ENCODE measurements at places on chromosomes 5 and 9. TPM values are rescaled to one million over a fixed set of nuclear protein-coding genes. Genes with fewer than 3 reads are reported as not detected.

DNA sequence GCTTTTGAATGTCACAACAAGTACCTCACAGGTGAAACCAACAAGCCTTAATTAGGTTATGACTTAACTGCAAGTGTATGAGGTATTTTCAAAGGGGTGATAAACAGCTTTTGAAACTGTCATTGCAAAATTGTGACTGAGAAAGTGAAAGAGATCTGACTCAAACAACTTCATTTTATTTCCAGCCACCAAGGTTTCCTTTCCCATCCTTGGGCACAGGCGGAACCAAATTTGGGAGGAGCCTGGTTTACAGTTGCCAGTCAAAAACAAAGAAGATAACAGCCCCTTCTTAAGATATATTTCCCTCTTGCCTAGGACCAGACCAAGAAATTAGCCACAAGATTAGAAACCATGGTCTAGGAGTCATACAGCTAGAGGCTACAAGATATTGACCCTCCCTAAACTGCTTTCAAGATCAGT lies 417.1 kb downstream of the CSNK1G3 start:
- DNase-seq: no peak

The LCNL1 gene
- 0.20 TPM for total RNA-seq

The BSPRY gene
- 5.1 TPM for total RNA-seq

- no peak for DNase-seq
These were observed 51.1 kb downstream of the PRRT1B start for GRCh38 chr9:131596430-131596743.

DNA sequence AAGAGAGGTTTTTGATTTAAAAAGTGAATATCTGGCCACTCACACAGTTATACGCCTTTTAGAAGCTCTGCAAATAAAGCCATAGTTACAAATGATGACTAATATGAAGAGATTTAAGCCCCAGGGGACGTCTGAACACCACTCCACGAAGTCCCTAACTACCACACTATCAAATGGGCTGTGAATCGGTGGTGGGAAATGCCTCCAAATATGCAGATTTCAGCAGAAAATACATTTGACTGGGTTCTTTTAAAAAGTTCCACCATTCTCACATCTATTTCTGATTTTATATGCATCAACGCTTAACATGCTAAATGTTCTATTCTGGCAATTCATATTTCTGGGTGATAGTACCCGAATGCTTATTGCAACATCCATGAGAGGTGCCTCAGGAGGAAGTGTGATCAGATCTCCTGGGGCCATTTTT lies 22.5 kb downstream of the TICAM2 start:
- DNase-seq: no peak

- no peak for DNase-seq
These were observed 17.5 kb upstream of the CNTLN start for GRCh38 chr9:17117372-17117771.

The ZNF483 gene
- total RNA-seq: 46.8 TPM

DNA sequence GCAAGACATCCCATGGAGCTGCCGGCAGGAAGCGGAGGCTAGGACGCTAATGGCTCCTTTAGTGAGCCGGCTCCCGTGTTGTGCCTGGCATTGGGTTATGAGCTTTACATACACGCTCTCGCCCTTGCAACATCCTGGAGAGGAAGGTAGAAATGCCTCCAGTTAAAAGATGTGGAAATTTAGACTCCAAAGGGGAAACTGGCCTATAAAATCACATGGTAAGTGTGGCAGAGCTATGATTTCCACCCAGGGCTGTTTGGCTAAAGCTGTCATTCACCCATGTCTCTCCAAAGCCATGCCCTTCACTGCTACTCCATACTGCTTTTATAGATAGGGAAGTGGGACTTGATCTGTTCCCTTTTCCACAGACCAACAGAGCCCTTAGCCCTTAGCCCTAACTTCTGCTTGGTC lies 5.2 kb downstream of the GM2A start:
- no peak for DNase-seq

The FBXO10 gene
- 16.8 TPM for total RNA-seq

The ADGRD2 gene
- 1.2 TPM for total RNA-seq

DNA sequence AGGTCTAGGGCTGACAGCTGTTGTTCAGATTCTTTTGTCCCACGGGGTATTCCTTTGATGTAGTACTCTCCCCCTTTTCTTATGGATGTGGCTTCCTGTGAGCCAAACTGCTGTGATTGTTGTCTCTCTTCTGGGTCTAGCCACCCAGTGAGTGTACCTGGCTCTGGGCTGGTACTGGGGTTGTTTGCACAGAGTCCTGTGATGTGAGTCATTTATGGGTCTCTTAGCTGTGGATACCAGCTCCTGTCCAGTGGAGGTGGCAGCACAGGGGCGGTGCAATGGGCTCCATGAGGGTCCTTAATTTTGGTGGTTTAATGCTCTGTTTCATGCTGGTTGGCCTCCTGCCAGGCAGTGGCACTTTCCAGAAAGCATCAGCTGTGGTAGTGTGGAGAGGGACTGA lies 161.3 kb downstream of the CAVIN4 start:
- no peak for DNase-seq

- no peak for DNase-seq
These were observed 20.1 kb downstream of the DOCK2 start for GRCh38 chr5:169657127-169657526.
